ENCODE measurements at places on chromosomes 12 and 14.

DNA sequence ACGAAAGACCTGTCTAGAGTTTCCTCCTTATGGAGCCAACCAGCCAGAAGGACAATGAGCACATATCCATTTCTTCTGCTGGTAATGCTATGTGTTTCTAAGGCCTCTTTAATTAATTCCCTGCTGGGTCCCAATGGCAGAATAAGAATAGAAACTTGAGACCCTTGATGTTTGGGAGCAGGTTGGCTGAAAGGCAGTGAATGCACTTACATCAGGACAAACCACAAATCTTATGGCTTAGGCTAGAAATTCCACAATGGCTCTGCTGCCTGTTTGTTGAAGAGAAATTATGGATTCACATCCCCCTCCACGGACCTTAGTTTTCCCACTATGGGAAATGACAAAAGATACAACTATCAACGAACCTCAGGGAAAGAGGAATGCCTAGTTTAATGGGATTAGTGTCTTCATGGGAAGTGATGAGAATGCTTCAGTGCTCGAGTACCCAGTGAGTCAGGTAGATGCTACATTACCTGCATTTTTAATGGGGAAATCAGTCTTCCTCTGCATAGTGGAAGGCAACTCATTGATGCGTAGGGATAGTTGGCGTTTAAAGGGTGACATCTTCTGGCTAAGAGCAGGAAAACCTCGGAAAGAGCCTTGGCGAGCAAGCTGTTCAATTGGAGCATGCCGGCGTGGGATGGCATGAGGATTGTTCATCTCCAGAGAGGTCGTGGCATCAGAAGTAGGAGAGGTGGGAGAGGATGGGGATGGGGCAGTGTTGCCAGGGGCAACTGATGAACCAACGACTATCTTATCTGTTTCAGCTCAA is 46.5 kb downstream of the PAPLN start:
- DNase-seq: no peak

DNA sequence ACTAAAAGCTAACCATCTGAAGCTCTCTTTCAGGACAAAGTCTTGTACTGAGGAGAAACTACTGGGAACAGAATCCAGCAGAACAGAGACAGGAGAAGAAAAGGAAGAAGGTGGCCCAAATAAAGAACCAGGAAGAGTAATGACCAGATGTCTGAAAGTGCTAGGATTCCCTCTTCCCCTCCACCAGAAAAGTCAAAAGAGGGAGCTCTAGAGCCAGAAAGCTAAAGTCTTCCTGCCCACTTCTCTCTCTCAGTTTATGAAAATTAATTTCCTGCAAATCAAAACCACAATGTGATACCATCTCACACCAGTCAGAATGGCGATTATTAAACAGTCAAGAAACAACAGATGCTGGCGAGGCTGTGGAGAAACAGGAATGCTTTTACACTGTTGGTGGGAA is 47.2 kb downstream of the SPPL3 start:
- DNase-seq: no peak

DNA sequence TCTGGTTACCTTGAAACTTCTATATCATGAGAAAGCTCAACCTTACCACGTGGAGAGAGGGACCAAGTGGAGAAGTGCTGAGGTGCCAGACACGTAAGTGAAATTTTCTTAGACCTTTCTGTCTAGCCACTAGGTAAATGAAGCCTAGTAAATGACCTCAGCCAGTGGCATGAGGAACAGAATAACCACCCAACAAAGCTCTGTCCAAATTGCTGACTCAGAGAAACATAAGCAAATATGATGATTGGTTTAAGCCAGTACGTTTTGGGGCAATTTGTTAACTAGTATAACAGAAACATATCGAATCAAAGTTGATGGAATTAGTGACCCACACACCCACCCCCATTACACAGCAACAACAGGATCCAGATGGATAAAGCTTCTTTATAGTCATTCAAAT is 75.2 kb upstream of the MAX start:
- DNase-seq: no peak

- DNase-seq: no peak
Observed at GRCh38 chr14:102471921-102472790, 37.4 kb downstream of the ANKRD9 start.

- no peak for DNase-seq
Observed at GRCh38 chr12:132502149-132502881, 12.4 kb downstream of the FBRSL1 start.

- no peak for DNase-seq
Observed at GRCh38 chr12:23359975-23360701, 589.3 kb downstream of the SOX5 start.

DNA sequence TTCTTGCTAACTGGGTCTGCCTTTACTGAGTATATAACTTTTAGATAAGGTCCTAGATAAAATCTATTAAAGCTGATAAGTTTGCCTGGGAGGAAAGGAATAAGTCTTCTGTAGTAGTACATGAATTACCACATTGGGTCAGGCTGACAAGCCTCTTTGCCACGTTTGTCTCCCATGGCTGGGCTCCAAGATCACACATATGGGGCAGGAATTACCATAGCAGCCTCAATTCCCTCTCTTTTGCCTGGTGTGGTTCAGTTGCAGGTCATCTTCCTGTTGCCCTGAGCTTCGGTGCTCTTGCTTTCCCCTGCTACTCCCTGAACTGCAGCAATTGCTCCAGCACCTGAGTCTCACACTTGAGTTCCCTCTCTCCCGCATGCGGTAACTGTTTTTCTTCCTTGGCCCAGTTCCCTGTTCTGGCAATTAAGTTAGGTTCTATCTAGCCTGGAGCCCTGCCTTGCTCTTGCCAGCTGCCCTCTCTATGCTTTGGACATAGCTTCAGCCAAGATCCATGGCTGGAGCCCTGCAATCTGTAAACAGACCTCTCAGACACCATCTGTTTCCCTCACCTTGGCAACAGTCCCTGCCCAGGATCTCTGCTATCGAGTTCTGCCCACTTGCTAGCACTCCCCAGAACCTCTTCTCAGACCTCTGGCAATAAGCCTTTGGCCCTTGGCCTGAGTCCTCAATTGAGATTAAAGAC is 5.8 kb upstream of the GLT8D2 start:
- DNase-seq: peak; percentile 31

DNA sequence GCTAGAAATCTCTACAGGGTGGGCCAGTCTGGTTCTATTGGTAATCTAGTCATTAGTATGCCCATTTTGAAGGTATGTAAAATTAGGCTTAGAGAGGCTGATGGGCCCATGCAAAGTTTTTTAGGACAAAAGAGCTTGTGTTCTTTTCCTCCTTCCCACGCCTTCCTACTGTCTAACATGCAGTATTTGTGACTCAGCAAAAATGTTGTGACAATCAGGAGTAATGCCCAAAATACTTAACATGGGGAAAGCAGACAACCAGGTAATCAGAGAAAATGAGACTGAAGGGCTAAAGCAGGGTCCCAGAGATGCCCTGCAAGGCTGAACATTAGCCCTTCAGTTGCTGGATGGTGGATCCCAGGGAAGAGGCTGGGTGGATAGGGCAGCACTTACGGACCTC is 437.9 kb downstream of the BCL11B start:
- DNase-seq: no peak

DNA sequence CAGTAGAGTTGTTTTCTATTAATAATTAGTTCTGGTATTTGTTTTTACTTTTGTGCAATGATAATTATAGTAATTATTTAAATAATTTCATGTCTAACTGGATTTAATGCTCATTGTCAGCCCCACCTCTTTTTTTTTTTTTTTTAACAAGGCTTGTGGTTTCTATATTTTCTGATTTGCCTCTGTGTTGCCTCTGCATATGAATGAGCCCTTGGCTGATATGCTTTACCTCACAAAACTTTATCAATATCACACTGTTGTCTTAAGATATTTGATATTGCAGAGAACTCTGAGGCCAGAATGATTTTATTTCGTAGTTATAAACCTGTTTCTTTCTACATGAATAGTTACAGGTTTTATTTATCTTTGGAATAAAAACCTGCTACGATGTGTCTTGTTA is 116.2 kb upstream of the ATP2B1 start:
- no peak for DNase-seq

- no peak for DNase-seq
Observed at GRCh38 chr12:109540526-109541412, 32.5 kb downstream of the MMAB start.

GRCh38 chr12:11758510-11759493 is 109.3 kb downstream of the ETV6 start:
- no peak for DNase-seq

DNA sequence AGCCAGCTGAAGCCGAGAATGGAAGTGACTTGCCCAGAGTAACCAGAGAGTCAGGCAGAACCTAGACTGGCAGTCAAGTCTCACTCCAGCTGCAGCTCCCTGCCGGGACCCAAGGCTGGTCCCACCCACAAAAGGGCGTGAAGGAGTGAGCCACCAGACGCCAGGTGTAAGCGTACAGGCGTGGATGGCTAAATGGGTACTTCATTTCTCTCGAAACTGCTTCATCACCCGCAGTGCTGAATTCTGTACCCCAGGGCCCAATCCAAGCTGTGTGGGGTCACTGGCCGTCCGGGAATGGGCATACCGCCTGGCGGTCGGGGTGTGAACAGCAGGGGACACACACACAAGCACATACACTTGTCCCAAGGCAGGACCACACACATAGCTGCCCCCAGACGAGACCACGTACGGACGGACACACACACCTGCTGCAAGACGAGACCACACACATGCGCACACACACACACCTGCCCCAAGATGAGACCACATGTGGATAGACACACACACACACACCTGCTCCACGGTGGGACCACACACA is 34.8 kb downstream of the DEGS2 start:
- DNase-seq: no peak

DNA sequence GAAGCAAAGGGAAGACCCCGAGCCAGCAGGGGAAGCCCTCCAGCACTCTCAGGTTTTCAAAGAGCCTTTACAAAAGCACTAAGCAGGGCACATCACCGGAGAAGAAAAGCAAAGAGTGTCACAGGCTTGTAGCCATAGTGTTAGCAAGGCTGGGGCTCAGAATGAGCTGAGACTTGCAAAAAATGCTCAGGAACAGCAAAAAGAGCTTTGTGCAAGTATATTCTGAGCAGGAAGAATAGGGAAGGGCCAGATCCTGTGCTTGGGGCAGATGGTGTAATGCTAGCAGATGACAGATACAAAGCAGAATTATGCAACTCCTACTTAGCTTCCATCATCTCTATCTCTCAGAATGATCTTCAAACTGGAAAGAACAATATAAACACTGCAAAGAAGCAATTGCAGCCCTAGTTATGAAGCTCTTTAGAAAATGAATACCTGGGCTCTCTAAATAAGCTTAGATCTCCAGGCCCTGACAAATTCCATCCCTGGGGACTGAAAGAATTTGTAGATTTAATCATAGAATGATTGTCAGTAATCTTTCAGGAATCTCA is 23.7 kb upstream of the PARP11 start:
- no peak for DNase-seq

GRCh38 chr14:61255968-61256367 is 25.2 kb downstream of the TMEM30B start:
- DNase-seq: no peak

DNA sequence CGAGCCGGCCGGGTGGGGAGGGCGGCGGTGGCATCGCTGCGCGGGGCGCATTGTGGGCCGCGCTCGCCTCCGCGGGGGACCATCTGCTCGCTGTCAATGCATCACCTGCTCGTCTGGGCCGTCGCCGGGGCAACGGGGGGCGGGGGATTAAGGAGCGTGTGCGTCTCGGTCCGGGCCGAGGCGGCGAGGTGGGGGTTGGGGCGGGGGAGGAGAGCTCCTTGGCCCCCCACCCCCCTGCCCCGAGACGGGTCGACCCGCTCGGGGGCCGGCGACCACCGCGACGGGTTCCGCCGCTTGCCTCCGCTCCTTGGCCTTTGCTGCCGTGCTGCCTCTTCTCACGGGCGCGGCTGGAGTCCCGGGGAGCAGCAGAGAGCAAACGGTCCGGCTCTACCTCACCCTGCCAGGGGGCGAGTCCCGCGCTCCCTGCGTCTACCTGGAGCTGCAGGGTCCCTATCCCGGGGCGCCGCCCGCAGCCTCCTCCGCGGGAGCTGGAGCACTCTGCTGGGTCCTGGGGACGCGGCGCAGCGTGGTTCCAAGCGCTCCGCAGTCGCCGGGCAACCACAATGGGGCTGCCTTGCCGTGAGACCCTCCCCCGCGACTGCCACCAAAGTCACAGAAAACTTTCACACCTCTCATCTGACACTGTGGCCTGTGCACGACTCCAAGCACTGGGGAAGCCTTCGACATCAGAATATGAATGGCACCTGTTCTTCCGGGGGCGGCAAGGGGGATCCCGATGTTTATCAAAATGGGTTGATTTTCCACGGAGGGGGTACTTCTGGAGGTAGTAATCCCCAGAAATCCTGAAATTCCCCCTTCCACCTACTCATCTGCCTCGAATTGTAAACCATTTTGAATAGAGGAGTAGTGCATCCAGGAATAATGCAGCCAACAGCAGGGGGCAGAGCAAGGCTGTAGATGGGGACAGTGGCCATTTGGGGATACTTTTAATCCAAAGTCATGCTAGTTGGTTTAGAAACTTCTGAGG is at the start of gene C12orf42:
C12orf42 (minus strand) TSS at position 500 of the 988 bp plus-strand sequence. CDS start 17,542 bp downstream, outside the sequence.
- peak; percentile 44 for DNase-seq

DNA sequence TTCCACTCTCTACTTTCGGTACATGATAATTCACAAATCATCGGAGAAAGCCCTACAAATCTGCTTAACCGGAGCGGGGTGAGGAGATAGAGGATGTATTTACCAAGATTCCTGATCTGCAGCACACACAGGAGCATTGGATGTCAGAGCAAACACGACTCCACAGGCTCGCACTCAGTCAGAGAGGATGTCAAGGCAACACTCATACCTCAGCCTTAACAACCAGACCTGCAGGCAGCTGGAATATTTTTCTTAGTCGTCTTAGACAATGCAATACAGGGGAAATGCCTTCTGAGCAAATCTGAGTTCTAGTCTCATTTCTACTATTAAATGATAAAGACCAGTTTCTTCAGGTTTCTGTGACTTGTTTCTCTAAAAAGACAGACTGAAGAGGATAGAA is 159.3 kb upstream of the CPNE8 start:
- DNase-seq: no peak

- no peak for DNase-seq
Observed at GRCh38 chr14:77868552-77869285, 68.8 kb downstream of the ADCK1 start.

DNA sequence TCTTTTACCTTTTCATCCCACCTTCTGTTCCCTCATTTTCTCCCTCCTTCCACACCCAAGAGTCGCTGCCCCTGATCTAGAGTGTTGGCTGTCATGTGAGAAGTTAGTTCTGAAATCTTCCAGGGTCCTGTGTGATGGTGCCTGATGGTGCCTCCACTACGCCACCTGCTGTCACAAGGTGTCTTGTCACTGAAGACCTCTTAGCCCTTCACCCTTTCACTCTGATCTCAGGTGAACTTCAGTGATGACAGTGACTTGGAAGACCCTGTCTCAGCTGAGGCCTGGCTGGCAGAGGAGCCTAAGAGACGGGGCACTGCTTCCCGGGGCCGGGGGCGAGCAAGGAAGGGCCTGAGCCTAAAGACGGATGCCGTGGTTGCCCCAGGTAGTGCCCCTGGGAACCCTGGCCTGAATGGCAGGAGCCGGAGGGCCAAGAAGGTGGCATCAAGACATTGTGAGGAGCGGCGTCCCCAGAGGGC is 7.6 kb upstream of the PFDN5 start:
- peak; percentile 78 for DNase-seq

GRCh38 chr12:112906712-112907414 is at the start of gene OAS1:
TSS of gene OAS1 (plus strand) at chr12:112906962. CDS start at chr12:112907040, 78 bp downstream.
- peak; percentile 52 for DNase-seq

All from GM03348 (cell line).